ENCODE measurements at places on chromosomes 2 and 18. TPM values are rescaled to one million over a fixed set of nuclear protein-coding genes. Genes with fewer than 3 reads are reported as not detected.

GRCh38 chr2:26735883-26736588, 28.0 kb upstream of the SLC35F6 start:
- no peak overlapping the region for H3K27ac ChIP-seq
- H3K4me3 ChIP-seq, result no peak overlapping the region
- no peaks in the 10 kb centered on the region for H3K36me3 ChIP-seq
- H3K4me1 ChIP-seq, result no peaks in the 10 kb centered on the region
- no peak for DNase-seq

The CASP8 gene
- total RNA-seq, result 27.4 TPM

- peak overlapping the region; percentile 89 for H3K4me3 ChIP-seq
- H3K27ac ChIP-seq, result no peak overlapping the region
- no peaks in the 10 kb centered on the region for H3K27me3 ChIP-seq
- no peaks in the 10 kb centered on the region for H3K4me1 ChIP-seq
- DNase-seq, result no peak
These were observed 1.1 kb downstream of the PUM2 start for GRCh38 chr2:20349513-20349921.

DNA sequence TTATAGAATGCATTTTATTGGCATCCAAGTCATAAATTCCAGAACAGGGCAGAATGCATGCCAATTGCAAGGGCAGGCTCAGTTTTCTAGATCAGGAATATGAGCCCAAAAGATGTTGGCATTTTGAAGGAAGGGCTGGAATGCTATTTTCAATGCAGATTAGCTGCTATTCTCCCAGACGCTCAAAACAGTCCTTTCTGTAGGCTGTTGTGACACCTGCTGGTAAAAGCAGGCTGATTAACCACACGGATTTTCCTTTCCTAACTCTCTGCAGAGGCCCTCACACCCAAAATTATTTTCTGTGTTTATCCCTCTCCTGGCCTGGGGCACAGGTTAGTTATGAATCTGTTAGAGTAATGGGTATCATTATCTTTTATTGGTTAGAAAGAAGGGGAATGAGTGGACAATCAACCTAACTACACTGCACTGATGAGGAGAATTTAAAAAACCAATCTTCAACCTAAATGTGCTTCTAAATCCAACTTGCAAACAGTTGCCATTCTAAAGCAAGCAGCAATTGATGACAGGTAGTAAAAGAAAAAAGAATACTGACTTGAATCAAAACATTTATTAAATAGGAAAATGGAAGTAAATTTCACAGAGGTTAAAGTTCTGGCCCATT, 94.0 kb downstream of the PLA2R1 start:
- DNase-seq, result no peak
- H3K4me1 ChIP-seq, result no peaks in the 10 kb centered on the region
- no peak overlapping the region for H3K27ac ChIP-seq

The EIF2B4 gene
- 16.9 TPM for total RNA-seq

GRCh38 chr2:128775914-128776285, 457.2 kb upstream of the HS6ST1 start:
- no peaks in the 10 kb centered on the region for H3K27me3 ChIP-seq
- no peaks in the 10 kb centered on the region for H3K36me3 ChIP-seq
- H3K4me1 ChIP-seq, result no peaks in the 10 kb centered on the region
- H3K4me3 ChIP-seq, result no peak overlapping the region

DNA sequence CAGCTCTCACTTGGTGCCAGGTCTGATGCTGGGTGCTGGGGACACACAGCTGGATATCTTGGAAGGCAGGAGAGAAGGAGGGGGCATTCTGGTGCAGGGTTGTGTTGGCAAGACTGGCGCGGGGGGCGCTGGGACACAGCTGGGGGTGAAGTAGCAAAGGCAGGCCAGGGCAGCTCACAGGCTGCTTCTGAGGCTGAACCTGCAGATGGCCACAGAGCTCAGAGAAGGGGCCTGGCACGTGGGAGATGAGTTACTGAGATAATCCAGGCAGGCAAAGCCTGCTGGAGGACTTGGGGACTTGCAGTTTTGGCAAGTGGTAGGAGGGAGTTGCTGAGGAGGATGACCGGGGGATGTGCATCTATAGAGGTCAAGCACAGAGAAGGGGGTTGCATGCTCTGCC, 16.2 kb upstream of the DGKD start:
- no peaks in the 10 kb centered on the region for H3K36me3 ChIP-seq
- DNase-seq, result no peak
- no peaks in the 10 kb centered on the region for H3K4me1 ChIP-seq
- no peak overlapping the region for H3K4me3 ChIP-seq

The TDRD15 gene
- under 0.01 TPM for total RNA-seq

The FOXD4L1 gene
- total RNA-seq, result not detected

The ANKRD30BL gene
- total RNA-seq, result 27.7 TPM

DNA sequence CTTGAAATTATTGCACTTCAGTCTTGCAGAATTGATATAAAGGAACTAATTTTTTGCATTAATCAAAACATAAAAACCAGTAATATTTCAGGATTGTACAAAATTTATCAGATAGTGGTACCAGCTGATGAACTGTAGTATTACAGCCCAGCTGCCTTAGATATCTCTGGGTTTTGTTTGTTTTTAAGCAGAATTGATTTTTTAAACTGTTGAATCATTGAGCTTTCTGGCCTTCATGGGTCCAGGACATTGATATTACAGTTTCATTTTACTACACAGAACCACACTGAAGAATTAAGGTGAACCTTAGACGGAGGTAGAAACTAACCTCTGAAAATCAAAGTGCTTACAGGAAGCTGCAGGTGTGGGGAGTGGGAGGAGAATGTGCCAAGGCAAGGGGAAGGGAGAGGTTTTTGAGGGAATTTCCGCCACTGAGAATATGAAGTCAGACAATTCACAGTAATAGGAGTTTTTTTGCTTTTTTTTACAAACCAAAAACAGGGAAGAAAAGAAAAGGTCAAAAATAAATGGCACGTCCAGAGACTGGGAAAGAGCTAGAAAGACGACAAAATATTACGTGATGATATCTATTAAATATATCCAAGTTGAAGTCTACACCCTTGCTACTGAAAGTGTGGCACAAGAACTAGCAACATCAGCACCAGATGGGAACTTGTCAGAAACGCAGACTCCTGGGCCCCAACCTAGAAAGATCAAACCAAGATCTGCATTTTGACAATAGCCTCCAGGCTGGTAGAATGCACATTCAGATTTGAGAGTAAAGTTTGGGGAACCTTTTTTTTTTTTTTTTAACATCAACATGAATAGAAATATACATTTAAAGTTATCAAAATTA, 40.8 kb upstream of the SPAG16 start:
- DNase-seq, result no peak
- no peaks in the 10 kb centered on the region for H3K27me3 ChIP-seq
- H3K4me3 ChIP-seq, result no peak overlapping the region
- no peaks in the 10 kb centered on the region for H3K36me3 ChIP-seq

The LMAN2L gene
- total RNA-seq, result 51.2 TPM

DNA sequence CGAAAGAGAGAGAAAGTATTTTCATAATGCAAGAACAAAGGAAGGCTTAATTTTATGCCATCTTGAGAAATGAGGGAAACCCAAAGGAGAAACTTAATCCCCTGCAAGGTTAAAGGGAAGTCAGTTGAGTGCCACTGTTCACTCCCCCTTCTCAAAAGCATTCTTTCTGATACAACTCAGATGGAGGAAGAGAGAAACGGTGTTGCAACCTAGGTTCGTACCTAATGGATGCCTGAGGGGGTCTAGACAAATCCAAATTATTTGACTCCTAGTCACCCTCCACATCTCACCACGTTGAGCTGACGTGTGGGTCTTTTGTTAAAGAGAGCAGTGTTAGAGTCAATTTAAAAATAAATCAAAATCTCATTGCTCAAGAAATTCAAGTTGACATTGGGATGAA, 52.6 kb upstream of the UNC80 start:
- H3K27ac ChIP-seq, result no peak overlapping the region
- H3K27me3 ChIP-seq, result no peaks in the 10 kb centered on the region
- no peaks in the 10 kb centered on the region for H3K4me1 ChIP-seq
- H3K36me3 ChIP-seq, result no peaks in the 10 kb centered on the region

DNA sequence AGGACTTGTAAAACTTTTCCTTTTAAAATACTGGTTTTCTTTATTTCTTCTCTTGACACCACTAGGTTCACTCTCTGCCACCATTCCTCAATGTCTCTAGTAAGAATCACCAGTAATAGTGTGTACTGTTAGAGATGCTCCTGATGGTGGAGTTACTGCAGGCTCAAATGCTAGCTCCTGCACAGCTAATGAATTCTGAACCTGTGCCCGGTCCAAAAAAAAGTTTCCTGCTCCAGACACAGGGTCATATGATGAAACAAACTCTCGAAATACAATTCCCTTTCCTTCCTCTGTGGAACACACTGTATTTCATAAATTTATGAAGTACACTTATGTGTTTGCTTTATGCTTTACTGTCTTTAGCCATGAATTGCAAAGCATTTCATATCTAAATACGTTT, 19.2 kb downstream of the PMS1 start:
- H3K4me1 ChIP-seq, result no peaks in the 10 kb centered on the region
- no peak for DNase-seq
- no peaks in the 10 kb centered on the region for H3K27me3 ChIP-seq
- H3K27ac ChIP-seq, result no peak overlapping the region
- H3K36me3 ChIP-seq, result no peaks in the 10 kb centered on the region

DNA sequence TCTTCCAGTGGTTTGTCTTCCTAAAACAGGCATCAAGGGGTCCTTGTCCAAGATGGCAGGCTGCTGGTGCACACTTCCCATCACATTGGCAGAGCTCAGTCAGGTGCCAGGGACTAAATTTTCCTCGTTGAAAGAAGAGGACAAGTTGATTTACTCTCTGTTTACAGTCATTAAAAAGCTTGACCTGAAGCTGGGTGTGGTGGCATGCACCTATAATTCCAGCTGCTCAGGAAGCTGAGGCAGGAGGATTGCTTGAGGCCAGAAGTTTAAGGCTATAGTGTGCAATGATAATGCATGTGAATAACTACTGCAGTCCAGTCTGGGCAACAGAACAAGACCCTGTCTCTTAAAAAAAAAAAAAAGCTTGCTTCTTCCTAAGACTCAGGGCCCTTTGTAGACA, 3.6 kb upstream of the PLB1 start:
- no peak for DNase-seq
- H3K4me1 ChIP-seq, result no peaks in the 10 kb centered on the region
- no peak overlapping the region for H3K4me3 ChIP-seq
- H3K36me3 ChIP-seq, result no peaks in the 10 kb centered on the region

GRCh38 chr2:201040867-201041628, 30.4 kb downstream of the HYCC2 start:
- no peaks in the 10 kb centered on the region for H3K4me1 ChIP-seq
- no peaks in the 10 kb centered on the region for H3K36me3 ChIP-seq
- no peaks in the 10 kb centered on the region for H3K27me3 ChIP-seq
- no peak overlapping the region for H3K4me3 ChIP-seq

DNA sequence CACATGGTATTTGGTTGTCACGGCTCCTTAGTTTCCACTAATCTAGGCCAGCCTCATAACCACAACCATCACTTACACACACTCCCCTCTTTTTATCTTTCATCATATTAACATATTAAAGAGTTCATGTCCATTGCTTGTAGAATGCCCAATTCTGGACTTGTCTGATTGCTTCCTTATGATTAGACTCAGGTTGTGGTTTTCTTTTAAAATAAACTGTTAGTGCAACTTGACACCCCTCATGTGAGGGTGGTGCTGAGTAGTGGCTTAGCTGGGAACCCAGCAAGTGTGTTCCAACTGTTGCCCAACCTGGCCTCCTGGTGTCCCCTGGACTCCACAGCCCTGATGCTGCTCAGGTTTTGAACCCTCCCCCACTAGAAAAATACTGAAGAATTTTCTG, 20.1 kb upstream of the CD207 start:
- no peak overlapping the region for H3K4me3 ChIP-seq
- no peaks in the 10 kb centered on the region for H3K27me3 ChIP-seq
- DNase-seq, result no peak
- no peaks in the 10 kb centered on the region for H3K4me1 ChIP-seq
- no peaks in the 10 kb centered on the region for H3K36me3 ChIP-seq
- no peak overlapping the region for H3K27ac ChIP-seq

GRCh38 chr2:185393091-185393490, 345.5 kb upstream of the FSIP2 start:
- DNase-seq, result no peak
- H3K36me3 ChIP-seq, result no peaks in the 10 kb centered on the region
- no peaks in the 10 kb centered on the region for H3K4me1 ChIP-seq
- no peak overlapping the region for H3K27ac ChIP-seq

The CHN1 gene
- 21.1 TPM for total RNA-seq

DNA sequence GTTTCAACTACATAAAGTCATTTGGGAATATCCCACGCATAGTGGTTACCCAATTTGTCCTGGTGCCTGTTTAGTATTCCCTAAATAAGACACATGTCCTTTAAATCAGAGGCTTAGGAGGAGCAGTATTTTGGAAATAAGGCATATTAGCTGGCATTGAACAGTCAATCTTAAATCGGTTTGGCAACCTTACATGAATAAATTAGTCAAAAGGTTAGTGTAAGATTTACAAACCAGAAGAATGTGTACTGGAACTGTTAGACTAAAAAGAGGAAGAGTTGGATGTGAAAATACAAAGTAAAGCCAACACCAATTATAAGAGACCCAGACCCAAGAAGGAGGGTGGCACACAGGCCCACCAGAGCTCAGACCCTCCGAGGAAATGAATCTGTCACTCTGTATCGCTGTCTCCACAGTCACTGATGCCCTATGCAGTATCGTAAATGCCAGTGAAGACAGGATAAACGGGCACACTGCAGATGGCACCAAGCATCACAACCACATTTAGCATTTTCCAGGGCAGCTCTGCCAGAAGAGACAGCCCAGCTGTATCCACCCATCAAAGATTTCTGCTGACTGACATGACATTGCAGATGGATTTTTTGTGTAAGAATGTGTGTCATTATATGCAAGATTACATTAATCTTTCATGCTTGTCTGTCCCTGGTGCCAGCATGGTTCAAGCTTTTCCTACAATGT, 90.4 kb downstream of the CERKL start:
- H3K27me3 ChIP-seq, result no peaks in the 10 kb centered on the region
- H3K4me3 ChIP-seq, result no peak overlapping the region
- no peaks in the 10 kb centered on the region for H3K36me3 ChIP-seq
- H3K27ac ChIP-seq, result no peak overlapping the region
- no peak for DNase-seq

GRCh38 chr2:109232909-109233308, 103.9 kb downstream of the SH3RF3 start:
- DNase-seq, result no peak
- H3K36me3 ChIP-seq, result no peaks in the 10 kb centered on the region
- no peak overlapping the region for H3K4me3 ChIP-seq

GRCh38 chr18:68660354-68661183, 54.3 kb downstream of the TMX3 start:
- H3K27me3 ChIP-seq, result no peaks in the 10 kb centered on the region
- no peaks in the 10 kb centered on the region for H3K36me3 ChIP-seq
- H3K27ac ChIP-seq, result no peak overlapping the region
- no peaks in the 10 kb centered on the region for H3K4me1 ChIP-seq
- DNase-seq, result no peak
- H3K4me3 ChIP-seq, result no peak overlapping the region

The CHRNG gene
- not detected for total RNA-seq

DNA sequence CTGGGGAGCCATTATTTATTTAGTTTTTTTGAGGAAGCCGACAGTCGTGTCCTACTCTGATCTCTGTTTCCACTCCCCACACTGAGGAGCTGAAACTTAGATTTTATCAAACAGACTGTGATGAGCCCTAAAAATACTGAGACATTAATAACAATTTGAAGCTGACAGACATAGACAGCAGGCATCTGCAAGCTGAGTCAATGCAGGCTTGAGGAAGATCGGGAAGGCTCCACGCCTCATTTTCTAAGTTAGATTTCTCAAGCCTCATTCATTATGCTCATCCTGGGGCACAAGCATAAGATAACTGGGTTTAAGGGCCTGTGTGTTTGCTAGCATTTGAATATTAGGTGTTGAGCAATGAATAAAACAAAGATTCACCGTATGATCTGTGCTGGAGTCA, 26.3 kb downstream of the EFR3B start:
- H3K27ac ChIP-seq, result no peak overlapping the region
- H3K36me3 ChIP-seq, result no peaks in the 10 kb centered on the region
- H3K4me1 ChIP-seq, result no peaks in the 10 kb centered on the region
- H3K4me3 ChIP-seq, result no peak overlapping the region
- H3K27me3 ChIP-seq, result no peaks in the 10 kb centered on the region
